ENCODE measurements at places on chromosomes 5 and 9. TPM values are rescaled to one million over a fixed set of nuclear protein-coding genes. Genes with fewer than 3 reads are reported as not detected.

Gene HTR1A
- total RNA-seq = not detected

Gene TAF1L
- not detected for total RNA-seq

Gene WHRN
- total RNA-seq = 5.2 TPM

Gene ADAMTSL1
- not detected for total RNA-seq

Gene COL5A1
- total RNA-seq = 0.04 TPM

Gene RBM22
- total RNA-seq = 62.0 TPM

Gene PCDHA3
- total RNA-seq = not detected

Gene PALM2AKAP2
- not detected for total RNA-seq

Gene CER1
- not detected for total RNA-seq

Gene NDST1
- total RNA-seq = 4.5 TPM

Gene ABCA2
- total RNA-seq = 21.9 TPM

Gene CDKN2B
- 0.09 TPM for total RNA-seq

Gene C6
- not detected for total RNA-seq

Gene EIF4E1B
- total RNA-seq = not detected

Gene FBLL1
- total RNA-seq = 0.37 TPM

Gene PCDHA7
- total RNA-seq = not detected

Gene PCDHAC2
- not detected for total RNA-seq

Gene FAM240B
- total RNA-seq = not detected

Gene PCDHGA10
- not detected for total RNA-seq

Gene FSTL4
- total RNA-seq = not detected

Gene SLC34A3
- total RNA-seq = 0.12 TPM

Gene CDX1
- total RNA-seq = not detected

Data from activated naive CD4-positive, alpha-beta T cell treated with anti-CD3 and anti-CD28 coated beads, Interleukin-2, amount 50 U/mL, for 72 hours (primary cell).